PC-3 (cell line): ENCODE measurements at places on chromosomes 6 and 20. TPM values are rescaled to one million over a fixed set of nuclear protein-coding genes. Genes with fewer than 3 reads are reported as not detected.

The RIMS4 gene
- 0.04 and 0.17 TPM in 2 replicates for total RNA-seq

The GPSM3 gene
- total RNA-seq, result 5.0 and 7.1 TPM in 2 replicates

The NKX2-4 gene
- not detected in 2 replicates for total RNA-seq

The XKR7 gene
- not detected in 2 replicates for total RNA-seq

The LY6G6C gene
- 0.22 TPM in 1 of 2 replicates, not detected in the other for total RNA-seq

The SLC25A27 gene
- total RNA-seq, result 3.8 and 13.6 TPM in 2 replicates
